ENCODE measurements at places on chromosomes 16 and 17. TPM values are rescaled to one million over a fixed set of nuclear protein-coding genes. Genes with fewer than 3 reads are reported as not detected.

LAT gene
- 254 TPM for total RNA-seq

PPM1E gene
- 0.12 TPM for total RNA-seq

KRTAP9-4 gene
- total RNA-seq = not detected

B4GALNT2 gene
- total RNA-seq = not detected

GRCh38 chr17:67773246-67773645 lies 52.1 kb upstream of the BPTF start:
- no peak for DNase-seq

DNA sequence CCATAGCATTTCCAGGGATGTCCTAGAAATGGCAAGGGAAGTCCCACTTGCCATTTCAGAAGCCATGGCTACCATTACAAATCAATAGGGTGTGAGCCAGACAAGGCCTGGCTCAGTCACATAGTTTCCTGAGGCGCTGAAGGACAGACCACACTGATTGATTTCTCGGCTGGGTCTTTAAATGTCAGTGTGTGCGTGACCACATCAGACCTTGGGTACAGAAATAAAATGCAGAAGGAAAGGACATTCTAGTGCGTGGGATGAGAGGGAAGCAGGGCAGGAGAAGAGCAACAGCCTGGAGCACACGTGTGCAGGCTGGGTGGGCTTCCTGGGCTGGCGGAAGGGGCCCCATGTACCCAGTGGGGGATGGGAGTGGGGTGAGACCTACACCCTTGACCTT lies 58.7 kb upstream of the LYRM9 start:
- DNase-seq = no peak

- DNase-seq = no peak
Measured at GRCh38 chr16:56269281-56269680, 78.0 kb downstream of the GNAO1 start.

- no peak for DNase-seq
Measured at GRCh38 chr17:69820876-69821473, 254.1 kb upstream of the KCNJ16 start.

GRCh38 chr16:69419956-69420355 lies 4.5 kb upstream of the CYB5B start:
- no peak for DNase-seq

GRCh38 chr16:68074850-68075555 lies 10.2 kb upstream of the NFATC3 start:
- peak; percentile 85 for DNase-seq

DNA sequence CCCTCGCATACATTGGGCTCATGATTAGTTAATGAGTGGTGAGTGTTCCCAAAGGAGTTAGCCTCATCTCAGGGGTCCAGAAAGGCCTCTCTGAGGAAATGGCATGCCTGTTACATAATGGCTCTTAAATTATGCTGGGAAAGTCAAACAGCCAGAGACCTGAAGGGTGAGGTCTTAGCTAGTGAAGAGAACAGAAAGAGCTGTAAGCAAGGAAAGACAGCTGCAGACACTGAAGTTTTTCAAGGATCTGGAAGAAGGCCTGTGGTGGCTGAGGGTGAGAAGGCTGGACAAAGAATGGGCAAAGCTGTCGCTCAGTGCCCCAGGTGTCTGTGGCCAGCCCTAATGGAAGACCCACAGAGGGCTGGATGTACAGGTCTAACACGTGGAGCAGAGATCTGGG lies 10.4 kb downstream of the SP2 start:
- no peak for DNase-seq

GRCh38 chr16:82864332-82865040 lies 237.7 kb downstream of the CDH13 start:
- DNase-seq = no peak

DNA sequence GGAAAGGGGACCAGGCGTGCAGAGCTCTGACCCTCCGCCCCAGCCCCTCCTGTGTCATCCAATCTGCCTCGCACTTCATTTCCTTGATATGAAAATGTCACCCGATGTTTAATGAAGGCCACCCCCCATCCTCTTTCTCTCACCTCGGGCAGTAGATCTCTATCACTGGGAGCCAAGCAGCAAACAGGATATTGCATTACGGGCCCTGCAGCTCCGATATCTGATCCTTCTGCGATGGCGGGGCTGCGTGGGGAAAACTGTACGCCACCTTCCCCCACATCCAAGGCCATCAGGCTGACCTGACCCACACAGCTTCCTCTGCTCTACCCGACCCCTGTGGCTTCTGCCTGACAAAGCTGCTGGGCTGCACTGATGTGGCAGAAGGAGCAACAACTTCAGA lies 74.9 kb downstream of the DYNLRB2 start:
- DNase-seq = no peak

Measured in activated T-cell treated with anti-CD3 and anti-CD28 coated beads, Interleukin-2, amount 50 U/mL, for 72 hours (primary cell).